Peyer's patch (tissue), 4 donors: ENCODE measurements at places on chromosomes 1 and 21.

- DNase-seq, result no peak
These were observed 7.5 kb upstream of the LAMC2 start for GRCh38 chr1:183178545-183178944.

DNA sequence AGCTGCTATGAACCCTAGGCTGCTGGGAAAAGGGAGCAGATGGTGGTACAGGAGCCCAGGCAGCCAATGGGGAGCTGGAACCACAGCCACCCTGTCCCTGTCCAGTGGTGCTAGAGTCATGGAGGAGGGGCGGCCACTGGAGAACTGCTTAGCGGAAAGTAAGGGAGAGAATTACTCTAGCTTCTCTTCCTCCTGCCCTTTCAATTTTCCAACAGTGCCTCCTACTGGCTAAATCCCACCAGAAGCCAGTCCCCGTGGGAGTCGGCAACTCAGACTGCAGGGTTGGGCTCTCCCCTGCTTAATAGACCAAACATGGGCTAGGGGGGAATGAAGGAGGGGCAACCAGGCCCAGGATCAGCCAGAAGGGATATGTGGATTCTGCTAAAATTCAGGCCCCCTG is 154.5 kb downstream of the ACTL8 start:
- DNase-seq, result no peak

DNA sequence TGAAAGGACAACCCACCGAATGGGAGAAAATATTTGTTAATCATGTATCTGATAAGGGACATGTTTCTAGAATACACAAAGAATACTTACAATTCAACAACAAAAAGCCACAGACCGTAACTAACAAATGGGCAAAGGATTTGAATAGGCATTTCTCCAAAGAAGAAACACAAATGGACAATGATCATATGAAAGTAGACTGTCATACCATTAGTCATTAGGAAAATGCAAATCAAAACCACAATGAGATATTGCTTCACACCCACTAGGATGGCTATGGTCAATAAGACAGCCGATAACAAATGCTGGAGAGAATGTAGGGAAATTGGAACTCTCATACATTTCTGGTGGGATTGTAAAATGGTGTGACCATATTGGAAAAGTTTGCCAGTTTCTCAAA is 367.2 kb upstream of the SGIP1 start:
- DNase-seq, result no peak

GRCh38 chr1:110502402-110503151 is 16.4 kb downstream of the KCNA10 start:
- DNase-seq, result no peak

GRCh38 chr1:160801836-160802580 is 6.0 kb downstream of the LY9 start:
- DNase-seq, result no peak
